Thoracic aorta (tissue), 2 donors: ENCODE measurements at places on chromosomes 16 and 17.

- no peak overlapping the region for H3K4me3 ChIP-seq
- peaks cover 9% of the 10 kb centered on the region for H3K4me1 ChIP-seq
- no peaks in the 10 kb centered on the region for H3K36me3 ChIP-seq
- no peaks in the 10 kb centered on the region for H3K27me3 ChIP-seq
These were observed 13.2 kb upstream of the ATP2A3 start for GRCh38 chr17:3977387-3977786.

DNA sequence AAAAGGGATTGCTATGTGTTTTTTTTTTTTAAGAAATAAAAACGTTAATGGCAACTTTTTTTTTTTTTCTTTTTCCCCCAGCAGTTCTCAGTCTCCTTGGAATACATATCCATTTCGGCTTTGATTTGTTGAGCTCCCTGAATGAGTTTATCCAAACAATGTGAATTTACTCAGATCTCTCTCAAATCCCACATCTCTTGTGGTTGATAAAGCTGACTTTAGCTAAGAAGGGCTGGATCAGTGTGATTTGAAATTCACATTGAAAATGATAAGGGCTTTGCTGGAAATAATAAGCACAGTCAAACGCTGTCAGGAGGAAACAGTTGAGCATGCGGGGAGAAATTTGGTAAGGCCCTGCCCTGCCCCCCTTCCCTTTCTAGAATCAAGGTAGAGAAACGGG is 74.1 kb upstream of the IRX3 start:
- no peak overlapping the region for H3K4me3 ChIP-seq
- no peaks in the 10 kb centered on the region for H3K36me3 ChIP-seq
- no peak for DNase-seq
- H3K4me1 ChIP-seq: no peaks in the 10 kb centered on the region
- no peaks in the 10 kb centered on the region for H3K27me3 ChIP-seq

- H3K4me1 ChIP-seq: peaks cover 12% of the 10 kb centered on the region
- H3K36me3 ChIP-seq: no peaks in the 10 kb centered on the region
- no peak for DNase-seq
- H3K4me3 ChIP-seq: no peak overlapping the region
These were observed 6.0 kb upstream of the CHD3 start for GRCh38 chr17:7882629-7883028.

DNA sequence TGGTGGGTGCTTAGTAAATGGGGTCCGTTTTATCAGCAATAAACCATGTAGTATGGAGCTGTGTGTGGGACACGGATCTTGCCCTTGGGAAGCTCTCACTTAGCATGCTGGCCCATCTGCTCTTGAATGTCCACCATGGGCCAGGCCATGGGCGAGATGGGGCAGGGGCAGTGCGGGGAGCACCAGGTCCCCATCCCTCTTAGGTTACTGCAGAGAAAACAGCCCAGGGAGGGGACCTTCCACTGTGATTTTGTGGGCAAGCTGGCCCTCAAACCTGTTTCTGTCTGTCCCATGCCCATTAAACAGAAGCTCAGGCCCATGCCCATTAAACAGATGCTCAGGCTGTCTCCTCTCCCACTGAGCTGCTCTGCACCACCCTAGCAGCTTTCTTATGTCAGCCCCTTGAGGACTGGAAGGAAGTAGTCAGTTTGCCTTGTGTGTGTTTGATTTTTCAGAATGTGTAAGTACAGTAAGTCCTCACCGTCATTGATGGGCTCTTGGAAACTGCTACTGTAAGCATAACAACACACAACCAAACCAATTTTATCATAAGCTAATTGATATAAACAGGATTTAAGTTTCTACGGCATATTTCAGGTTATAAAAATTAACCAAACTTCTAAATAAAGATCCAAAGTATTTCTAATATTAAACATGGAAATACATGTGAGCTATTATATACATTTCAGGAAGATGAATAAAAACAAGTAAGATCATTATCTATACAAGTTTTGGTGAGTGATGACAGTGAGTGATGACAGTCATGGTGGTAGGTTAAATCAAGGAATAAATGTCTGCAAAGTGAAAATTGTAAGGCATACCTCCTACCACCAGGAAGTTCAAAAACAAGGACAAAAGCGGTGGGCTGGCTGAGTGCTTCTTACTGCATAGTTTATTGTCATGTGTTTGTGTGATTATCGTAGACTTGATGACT is 11.5 kb downstream of the MPRIP start:
- H3K27ac ChIP-seq: no peak overlapping the region
- DNase-seq: no peak
- H3K4me1 ChIP-seq: peaks cover 44% of the 10 kb centered on the region
- no peaks in the 10 kb centered on the region for H3K27me3 ChIP-seq
- no peak overlapping the region for H3K4me3 ChIP-seq

DNA sequence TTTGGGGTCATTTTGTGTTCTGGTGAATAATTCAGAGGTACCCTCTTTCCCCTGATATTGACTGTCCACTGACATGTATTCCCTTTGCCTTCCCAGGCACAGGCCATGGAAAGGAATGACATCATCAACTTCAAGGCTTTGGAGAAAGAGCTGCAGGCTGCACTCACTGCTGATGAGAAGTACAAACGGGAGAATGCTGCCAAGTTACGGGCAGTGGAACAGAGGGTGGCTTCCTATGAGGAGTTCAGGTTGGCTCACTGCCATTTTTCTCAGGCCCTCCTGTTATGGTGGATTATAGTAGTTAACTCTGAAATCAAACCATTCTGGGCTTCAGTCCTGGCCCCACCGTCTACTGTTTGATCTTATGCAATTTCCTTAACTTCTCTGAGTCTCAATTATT is 1.6 kb upstream of the EFTUD2 start:
- peaks cover 5% of the 10 kb centered on the region for H3K36me3 ChIP-seq
- H3K4me3 ChIP-seq: no peak overlapping the region
- H3K4me1 ChIP-seq: peaks cover 23% of the 10 kb centered on the region

DNA sequence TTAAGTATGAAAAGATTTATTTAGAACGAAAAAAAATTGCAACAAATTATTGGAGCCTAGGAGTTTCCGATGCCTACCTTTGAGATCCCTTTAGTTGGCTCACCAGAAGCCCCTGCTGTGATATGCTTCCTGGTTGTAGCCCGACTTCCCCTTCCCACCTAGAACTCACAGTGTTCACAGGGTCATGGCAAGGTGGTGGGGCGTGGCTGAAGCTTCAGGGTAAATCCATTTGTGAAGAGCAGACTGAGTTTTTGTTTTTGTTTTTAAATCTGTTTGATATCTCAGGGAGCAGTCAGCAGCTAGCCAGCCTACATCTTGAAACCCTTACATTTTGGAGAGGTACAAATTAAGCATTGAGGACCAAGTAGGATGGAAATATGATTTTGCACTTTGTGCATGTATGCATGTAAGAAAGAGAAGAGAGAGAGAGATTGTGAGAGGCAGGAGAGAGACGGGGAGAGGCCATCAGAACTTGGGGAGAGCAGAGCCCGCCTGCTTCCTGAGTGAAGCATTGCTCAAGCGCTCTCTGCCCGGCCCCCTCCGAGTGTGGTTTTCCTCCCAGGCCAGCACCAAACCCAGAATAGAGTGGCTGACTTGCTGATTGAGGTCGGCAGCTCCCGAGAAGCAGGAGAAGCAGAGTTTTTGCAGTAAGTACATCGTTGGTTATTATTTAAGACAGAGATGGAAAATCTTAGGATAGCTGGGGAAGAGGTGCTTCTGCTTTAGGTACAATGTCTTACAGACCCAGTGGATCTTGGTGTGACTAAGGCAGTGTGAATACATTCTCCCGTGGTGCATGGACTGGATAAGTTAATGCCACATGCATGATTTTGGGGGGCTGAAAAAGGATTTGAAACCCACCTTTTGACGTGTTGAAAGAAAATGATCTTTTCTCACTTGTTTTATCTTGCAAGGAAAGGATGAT is 64.2 kb downstream of the SPECC1 start:
- DNase-seq: no peak
- no peaks in the 10 kb centered on the region for H3K27me3 ChIP-seq
- H3K4me1 ChIP-seq: peaks cover 36% of the 10 kb centered on the region
- no peaks in the 10 kb centered on the region for H3K36me3 ChIP-seq
- peak overlapping the region; percentile 59 for H3K4me3 ChIP-seq

- H3K4me1 ChIP-seq: no peaks in the 10 kb centered on the region
- no peaks in the 10 kb centered on the region for H3K36me3 ChIP-seq
- peak overlapping the region; percentile 15 for H3K4me3 ChIP-seq
- no peak overlapping the region for H3K27ac ChIP-seq
- no peak for DNase-seq
These were observed 630 bp downstream of the MILR1 start for GRCh38 chr17:64449545-64449944.

DNA sequence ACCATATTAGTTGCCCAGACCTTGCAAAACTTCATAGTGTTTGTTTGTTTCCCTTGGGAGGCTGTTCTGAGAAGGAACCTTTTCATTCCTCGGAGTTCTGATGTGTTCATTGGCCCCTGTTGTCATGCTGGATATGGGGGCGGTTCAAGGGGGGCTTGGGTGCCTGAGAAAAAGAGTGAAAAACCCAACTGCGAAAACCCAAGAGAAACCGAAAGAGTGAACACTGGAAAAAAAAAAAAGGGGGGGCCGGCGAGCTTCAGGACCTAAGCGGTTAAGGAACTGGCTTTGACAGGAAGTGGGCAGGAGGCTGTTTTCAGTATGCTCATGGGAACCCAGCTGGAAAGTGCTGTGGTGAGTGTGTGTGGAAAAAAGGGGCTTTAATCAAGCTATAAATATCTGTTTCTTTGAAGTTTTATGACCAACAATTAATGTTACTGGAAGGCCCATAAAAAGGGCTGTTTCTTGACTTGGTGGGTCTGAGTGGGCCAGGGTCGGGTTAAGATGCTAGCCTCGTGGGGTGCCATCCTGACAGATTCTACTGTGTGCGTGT is 510.7 kb downstream of the MAF start:
- H3K4me1 ChIP-seq: no peaks in the 10 kb centered on the region
- H3K27me3 ChIP-seq: no peaks in the 10 kb centered on the region
- H3K4me3 ChIP-seq: peak overlapping the region; percentile 52
- H3K27ac ChIP-seq: no peak overlapping the region

DNA sequence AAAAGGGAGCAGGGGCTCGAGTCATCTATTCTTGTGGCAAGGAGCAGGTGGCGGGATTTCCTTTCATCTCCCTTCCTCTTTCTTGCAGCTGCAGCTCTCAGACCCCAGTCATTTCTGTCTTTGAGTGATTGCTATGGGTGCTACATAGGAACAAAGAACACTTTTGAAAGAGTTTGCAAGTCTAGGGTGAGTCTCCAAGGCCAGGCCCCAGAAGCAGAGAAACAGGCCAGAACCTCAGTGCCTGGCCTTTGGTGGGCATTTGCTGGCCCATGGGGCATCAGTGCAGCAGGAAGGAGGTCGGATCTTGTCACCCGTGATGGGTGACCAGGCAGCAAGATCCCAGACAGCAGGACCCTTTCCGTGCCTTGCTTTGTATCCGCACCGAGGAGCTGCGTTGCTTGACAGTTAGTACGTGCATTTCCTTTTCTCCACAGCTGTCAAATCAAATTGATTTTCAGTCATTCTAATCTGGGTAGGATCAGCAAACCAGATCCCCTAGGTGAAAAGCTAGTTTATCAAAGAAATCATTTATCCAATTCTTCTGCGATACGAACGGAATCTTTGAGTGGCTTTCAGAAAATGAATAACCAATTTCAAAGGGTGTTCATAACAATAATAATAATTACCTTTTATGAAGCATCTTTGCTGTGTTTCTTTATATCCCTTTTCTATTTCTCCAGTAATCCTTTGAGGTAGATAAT is 244.6 kb upstream of the MAF start:
- H3K4me3 ChIP-seq: no peak overlapping the region
- H3K36me3 ChIP-seq: no peaks in the 10 kb centered on the region
- no peaks in the 10 kb centered on the region for H3K27me3 ChIP-seq

DNA sequence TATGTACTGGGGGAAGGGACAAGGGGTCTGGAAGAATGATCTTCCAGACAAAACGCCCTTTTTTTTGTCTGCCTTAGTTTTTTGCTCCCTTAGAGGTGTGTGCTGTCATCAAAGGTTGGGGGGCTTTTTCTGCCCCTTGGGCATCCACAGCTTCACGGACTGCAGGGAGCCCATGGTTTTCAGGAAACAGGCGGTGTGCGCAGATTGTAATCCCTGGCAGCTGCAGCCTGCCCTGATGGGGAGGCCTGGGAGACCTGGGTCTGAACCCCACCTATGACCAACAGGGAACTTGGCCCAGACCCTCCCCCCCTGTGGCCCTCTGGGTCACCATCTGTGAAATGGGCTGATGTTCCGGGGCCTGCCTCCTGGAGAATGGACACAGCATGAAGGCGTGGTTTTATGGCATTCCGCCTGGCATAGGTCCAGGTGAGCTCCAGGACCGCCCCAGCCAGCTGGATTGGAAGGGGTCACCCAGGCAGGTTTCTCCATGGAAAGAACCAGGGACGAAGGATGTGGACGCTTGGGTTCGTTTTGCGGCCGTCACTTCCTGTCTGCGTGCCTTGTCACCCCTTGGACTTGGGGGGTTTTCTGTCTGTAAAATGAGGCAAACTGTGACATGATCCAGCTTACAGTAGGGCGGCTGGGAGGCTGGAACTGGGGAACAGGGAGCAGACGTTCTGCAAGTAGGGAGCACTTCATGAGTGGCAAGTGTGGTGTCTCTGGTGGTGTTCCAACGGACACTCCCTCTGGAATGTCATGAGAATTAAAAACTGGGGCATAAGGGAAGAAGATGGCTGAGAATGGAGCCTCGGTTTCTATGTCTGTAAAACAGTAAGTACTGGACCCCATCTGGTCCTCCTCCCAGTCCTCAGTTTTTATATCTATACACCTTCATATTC is 1.5 kb downstream of the CPNE2 start:
- no peaks in the 10 kb centered on the region for H3K27me3 ChIP-seq
- peaks cover 21% of the 10 kb centered on the region for H3K4me1 ChIP-seq
- H3K27ac ChIP-seq: no peak overlapping the region
- no peak for DNase-seq

DNA sequence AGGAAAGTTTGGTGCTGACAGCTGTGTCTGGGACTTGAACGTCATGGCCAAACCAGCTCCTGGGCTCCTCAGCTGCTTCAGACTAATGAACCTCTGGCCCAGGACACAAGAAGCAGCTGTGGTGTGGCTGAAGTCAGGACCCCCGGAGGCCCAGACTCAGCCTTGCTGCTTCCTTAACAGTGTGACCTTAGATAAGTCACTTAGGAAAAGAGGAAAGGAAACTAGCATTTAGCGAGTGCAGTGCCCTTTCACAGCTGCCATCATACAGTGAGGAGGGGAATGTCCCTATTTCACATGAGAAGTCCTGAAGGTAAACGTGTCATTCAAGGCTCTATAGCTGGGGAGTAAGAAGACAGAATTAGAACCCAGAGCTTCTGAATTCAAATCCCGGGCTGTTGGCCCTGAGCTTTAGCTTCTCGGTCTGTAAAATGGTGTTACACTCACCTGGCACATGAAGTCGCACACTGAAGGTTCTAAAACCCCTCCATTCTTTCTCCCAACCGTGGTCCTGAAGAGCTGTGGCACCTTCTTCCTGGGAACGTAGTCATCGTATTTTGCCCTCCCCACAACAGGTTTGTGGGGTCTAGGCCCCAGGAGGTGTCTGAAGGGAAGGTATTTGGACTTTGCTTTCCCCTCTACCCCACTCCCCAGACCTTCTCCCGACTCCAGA is 910 bp upstream of the RAMP2 start:
- peaks cover 3% of the 10 kb centered on the region for H3K4me1 ChIP-seq
- peaks cover 9% of the 10 kb centered on the region for H3K27me3 ChIP-seq
- DNase-seq: no peak
- H3K4me3 ChIP-seq: peak overlapping the region; percentile 72
- no peak overlapping the region for H3K27ac ChIP-seq
- no peaks in the 10 kb centered on the region for H3K36me3 ChIP-seq
